T-helper 9 cell (primary cell): ENCODE measurements at places on chromosomes 5 and 9.

DNA sequence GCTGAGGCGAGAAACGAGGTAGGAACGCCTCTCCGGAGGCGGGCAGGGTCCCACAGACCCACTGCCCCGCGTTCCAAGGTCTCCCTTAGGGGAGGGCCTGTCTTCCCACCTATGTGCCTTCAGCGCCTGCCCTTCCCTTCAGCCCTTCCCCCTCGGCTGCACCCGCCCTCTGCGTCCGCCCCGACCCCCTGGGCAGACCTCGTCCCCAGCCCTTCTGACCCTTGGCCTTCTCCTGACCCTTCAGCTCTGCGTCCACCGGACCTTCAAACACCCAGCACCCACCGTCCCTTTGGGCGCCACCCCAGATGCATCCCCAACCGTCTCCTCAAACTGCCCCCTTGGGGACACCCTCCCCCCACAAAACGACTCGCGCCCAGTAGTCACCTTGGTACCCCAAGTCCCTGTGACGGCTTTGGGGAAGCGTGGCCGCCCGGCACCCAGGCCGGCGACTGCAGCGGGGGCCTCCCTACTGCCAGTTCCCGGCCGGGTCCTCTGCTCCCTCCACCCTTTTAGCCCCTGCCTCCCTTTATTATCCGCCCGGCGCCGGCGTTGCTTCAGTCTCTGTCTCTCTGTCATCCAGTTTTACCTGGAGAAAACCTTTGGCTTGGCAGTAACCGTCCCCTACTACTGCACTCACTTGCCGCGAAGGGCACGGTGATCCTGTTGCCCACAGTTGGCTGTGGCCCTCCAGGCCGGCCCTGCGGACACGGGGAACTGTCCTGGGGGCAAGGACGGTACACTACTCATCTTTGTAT lies 421 bp downstream of the RUSC2 start:
- DNase-seq: no peak

- no peak for DNase-seq
These were observed 53.0 kb upstream of the ALDH1B1 start for GRCh38 chr9:38339496-38339895.

DNA sequence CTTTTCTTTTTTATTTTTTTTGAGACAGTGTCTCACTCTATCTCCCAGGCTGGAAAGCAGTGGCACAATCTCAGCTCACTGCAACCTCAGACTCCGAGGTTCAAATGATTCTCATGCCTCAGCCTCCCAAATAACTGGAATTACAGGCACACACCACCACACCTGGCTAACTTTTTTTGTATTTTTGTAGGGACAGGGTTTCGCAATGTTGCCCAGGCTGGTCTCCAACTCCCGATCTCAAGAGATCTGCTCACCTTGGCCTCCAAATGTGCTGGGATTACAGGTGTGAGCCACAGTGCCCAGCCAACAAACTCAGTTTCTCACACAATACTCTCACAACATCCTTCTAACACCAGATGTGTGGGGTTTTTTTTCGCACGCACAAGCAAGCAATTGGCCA lies 22.1 kb downstream of the AFF4 start:
- DNase-seq: no peak

- DNase-seq: peak; percentile 34
These were observed 598 bp downstream of the RGP1 start for GRCh38 chr9:35749515-35750255.

DNA sequence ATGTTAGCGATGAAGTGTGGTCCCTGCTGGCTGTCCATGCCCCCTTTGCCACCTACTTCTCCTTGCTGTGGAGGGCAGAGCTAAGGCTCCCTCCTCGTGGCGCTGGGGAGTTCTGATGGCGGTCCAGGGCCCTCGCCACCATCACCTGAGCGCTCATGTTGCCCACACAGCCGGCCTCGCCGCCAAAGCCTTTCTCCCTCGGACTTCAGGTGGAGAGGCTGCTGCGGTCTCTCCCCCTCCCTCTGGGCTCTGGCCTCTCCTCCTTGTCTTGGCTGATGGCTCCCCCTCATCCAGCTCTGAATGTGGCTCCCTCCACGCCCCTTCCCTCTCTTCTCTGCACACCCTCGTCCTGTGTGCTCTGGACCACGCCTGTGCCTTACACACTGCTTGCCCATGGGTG lies 14.5 kb upstream of the LPCAT1 start:
- DNase-seq: no peak

DNA sequence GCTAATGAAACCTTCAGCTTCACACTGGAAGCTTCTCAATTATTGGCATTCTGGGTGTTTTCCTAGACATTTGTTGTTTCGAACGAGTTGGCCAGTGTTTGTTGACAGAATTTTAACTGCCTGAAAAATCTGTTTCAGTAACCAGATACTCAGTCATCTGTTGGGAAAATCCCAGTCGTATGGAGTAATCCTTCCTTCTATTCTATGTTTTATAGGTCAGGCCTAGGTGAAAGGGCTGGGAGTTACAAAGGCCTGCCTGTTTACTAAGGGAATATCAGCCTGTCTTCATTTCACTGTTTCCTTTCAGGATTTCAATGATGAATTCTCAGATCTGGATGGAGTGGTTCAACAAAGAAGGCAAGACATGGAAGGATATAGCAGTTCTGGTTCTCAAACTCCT lies 59.9 kb downstream of the GRAMD2B start:
- DNase-seq: no peak

GRCh38 chr9:114236391-114237138 lies 81.2 kb downstream of the COL27A1 start:
- DNase-seq: no peak

- no peak for DNase-seq
These were observed 54.9 kb upstream of the ZSWIM6 start for GRCh38 chr5:61277190-61277589.

DNA sequence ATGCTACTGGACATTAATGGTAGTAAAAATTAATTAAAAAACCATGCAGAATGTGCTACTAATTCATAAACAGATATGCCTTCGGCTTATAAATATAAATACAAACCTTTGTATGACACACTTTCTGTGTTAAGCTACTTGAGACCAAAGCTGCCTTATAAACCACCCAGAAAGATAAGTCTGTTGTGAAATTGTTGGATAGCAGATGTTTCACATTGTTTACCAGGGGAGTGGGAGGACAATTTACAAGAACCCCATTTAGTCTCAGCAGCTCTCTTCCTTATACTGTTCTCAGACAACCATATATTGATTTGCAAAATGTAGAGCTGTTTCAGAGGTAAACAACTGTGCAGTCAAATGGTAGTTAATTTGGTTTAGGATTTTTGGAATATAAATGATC lies 524.4 kb downstream of the PRR16 start:
- no peak for DNase-seq

DNA sequence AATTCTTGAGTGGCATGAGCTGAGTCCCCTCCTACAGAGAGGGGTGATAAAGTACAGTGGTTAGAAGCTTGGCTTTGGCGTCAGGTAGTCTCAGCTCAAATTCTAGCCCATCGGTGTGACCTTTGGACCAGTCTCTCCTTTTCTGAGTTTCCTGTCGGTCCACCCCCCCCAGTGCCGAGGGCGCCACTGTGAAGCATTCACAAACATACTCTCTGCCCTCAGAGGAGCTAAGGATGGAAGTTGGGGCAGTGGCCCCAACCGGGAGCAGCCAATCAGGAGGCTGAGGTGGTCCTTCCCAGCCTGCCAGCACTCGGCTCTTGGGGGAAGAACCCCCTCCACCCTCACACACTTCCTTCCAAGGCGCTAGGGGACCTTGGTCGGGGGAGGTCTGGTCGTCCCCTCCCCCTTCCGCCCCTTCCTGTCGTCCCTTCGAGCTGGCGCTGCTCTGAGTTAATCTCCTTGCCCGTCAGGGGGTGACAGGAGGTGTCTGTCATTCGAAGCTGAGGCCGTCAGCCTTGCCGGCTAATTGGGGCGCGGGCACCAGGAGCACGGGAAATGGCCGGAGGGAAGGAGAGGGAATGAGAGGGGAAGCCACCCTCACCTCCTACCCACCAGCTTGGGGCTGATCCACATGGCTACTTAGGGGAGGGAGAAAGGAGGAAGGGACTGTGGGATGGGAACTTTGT lies 53.0 kb downstream of the CXXC5 start:
- DNase-seq: no peak

GRCh38 chr9:89522959-89523285 lies 25.0 kb upstream of the SEMA4D start:
- no peak for DNase-seq

- DNase-seq: no peak
These were observed 63.9 kb downstream of the PRRT1B start for GRCh38 chr9:131609099-131609830.

GRCh38 chr5:159910207-159910842 lies 6.0 kb upstream of the ADRA1B start:
- DNase-seq: no peak

DNA sequence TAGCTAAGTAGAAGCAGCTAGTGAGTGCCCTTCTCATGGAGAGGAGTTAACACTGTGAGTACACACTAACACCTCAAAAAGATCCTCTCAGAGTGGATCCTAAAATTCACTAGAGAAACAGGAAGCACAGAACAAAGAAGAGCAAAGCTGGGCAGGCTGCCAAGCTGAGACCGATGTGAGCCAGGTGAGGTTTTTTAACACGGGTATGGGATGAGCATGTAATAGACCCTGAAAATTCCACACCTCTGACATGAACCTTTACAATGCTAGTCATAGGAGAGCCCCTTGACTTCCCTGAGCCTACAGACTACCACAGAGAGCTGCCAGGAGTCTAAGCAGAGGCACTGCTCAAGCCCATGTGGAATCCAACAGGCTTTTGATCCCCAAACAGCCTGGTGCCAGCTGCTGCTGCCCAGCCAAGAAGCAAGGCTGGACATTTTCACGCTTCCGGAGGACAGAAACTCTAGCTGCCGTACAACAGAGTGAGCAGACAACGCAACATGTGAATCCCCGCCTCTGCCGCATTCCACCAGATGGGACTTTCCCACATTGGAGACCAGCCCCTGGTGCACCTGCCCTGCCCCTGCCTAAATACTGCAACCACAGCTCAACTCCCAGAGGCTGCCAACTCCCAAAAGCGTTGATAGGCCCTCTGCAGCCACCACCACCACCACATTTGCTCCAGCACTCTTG lies 280.8 kb downstream of the CDH10 start:
- no peak for DNase-seq

GRCh38 chr9:90085633-90086032 lies 480.8 kb downstream of the GADD45G start:
- no peak for DNase-seq

DNA sequence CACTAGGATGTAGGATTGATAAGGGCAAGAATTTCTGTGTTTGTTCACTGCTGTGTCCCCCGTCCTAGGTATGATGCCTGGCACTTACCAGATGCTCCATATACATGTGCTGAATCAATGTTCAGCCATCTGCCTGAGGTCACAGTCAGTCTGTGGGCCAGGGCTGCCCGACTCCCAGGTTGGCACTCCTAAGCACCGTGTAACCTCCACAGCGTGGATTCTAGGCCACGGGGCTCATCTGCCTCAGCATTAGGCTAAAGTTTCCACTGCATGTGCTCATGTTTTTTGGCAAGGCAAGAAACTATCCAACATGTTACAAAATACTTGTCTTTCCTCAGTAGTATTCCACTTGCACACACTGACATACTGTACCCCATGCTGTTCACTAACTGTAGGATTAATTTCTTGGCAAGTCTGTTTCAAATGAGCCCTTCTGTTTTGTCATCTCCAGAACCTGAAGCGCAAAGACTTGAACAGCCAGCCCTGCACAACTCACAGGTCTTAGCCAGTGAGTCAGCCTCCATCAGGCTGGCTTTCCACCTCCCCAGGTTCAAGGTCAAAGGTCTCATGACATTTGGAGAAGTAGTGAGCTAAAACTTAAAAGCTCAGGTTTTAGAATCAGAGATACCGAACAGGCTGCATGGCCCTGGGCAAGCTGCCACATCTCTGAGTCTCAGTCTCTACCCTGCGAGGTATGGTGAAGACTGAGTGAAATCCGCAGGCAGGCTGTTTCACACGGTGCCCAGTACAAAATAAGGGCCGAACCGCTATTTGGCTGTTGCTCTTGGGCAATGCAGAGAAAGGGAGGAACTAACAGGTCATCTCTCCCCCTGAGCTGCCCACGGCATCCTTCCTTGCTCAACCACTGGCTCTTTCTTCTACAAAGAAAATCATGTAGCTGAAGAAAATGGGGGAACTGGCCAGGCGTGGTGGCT lies 7.2 kb downstream of the TOR1A start:
- no peak for DNase-seq
